ENCODE measurements at places on chromosomes 7 and 10. TPM values are rescaled to one million over a fixed set of nuclear protein-coding genes. Genes with fewer than 3 reads are reported as not detected.

LDB3 gene
- total RNA-seq = 92.0 TPM

LRIT1 gene
- total RNA-seq = not detected

DDC gene
- 3.8 TPM for total RNA-seq

SH2B2 gene
- 11.6 TPM for total RNA-seq

LAMB4 gene
- not detected for total RNA-seq

HOXA11 gene
- not detected for total RNA-seq

ASIC3 gene
- 10.8 TPM for total RNA-seq

GPR15LG gene
- not detected for total RNA-seq

C10orf67 gene
- not detected for total RNA-seq

ELN gene
- total RNA-seq = 3.7 TPM

SHH gene
- total RNA-seq = not detected

POMZP3 gene
- total RNA-seq = 29.5 TPM

SYNPO2L gene
- 0.42 TPM for total RNA-seq

PTPRZ1 gene
- 11.4 TPM for total RNA-seq

TNPO3 gene
- total RNA-seq = 53.8 TPM

SLC29A4 gene
- total RNA-seq = 30.5 TPM

AQP1 gene
- not detected for total RNA-seq

EIF3B gene
- total RNA-seq = 136 TPM

DBNL gene
- total RNA-seq = 154 TPM

CADPS2 gene
- 0.22 TPM for total RNA-seq

HYAL4 gene
- total RNA-seq = not detected

CYP2C19 gene
- not detected for total RNA-seq

FFAR4 gene
- total RNA-seq = not detected

GBF1 gene
- 71.6 TPM for total RNA-seq

TMEM130 gene
- 7.8 TPM for total RNA-seq

ZNF783 gene
- total RNA-seq = 22.9 TPM

YKT6 gene
- 178 TPM for total RNA-seq

WDR86 gene
- total RNA-seq = 70.5 TPM

LGI1 gene
- 174 TPM for total RNA-seq

IRF5 gene
- not detected for total RNA-seq

RTKN2 gene
- 3.2 TPM for total RNA-seq

OR2A5 gene
- not detected for total RNA-seq

THNSL1 gene
- 2.9 TPM for total RNA-seq

PLAC9 gene
- not detected for total RNA-seq

PAX4 gene
- total RNA-seq = not detected

VPS41 gene
- total RNA-seq = 108 TPM

DNAJC12 gene
- total RNA-seq = 54.7 TPM

INHBA gene
- total RNA-seq = not detected

LRRD1 gene
- total RNA-seq = 0.15 TPM

SMKR1 gene
- total RNA-seq = 0.98 TPM

ANKRD26 gene
- 17.0 TPM for total RNA-seq

NUDCD3 gene
- total RNA-seq = 151 TPM

TMEM196 gene
- 3.6 TPM for total RNA-seq

NPY gene
- total RNA-seq = not detected

ATP6V0A4 gene
- not detected for total RNA-seq

HHEX gene
- not detected for total RNA-seq

PRLHR gene
- total RNA-seq = 0.22 TPM

CYP3A4 gene
- total RNA-seq = not detected

CALML5 gene
- not detected for total RNA-seq

ZNF804B gene
- total RNA-seq = 0.10 TPM

ANXA8 gene
- not detected for total RNA-seq

SCIN gene
- total RNA-seq = not detected

LRRC61 gene
- total RNA-seq = 10.2 TPM

TLL2 gene
- 0.17 TPM for total RNA-seq
